ENCODE measurements at places on chromosomes 1 and 21.

GRCh38 chr1:107058245-107059032 is 2.0 kb downstream of the PRMT6 start:
- DNase-seq, result no peak

DNA sequence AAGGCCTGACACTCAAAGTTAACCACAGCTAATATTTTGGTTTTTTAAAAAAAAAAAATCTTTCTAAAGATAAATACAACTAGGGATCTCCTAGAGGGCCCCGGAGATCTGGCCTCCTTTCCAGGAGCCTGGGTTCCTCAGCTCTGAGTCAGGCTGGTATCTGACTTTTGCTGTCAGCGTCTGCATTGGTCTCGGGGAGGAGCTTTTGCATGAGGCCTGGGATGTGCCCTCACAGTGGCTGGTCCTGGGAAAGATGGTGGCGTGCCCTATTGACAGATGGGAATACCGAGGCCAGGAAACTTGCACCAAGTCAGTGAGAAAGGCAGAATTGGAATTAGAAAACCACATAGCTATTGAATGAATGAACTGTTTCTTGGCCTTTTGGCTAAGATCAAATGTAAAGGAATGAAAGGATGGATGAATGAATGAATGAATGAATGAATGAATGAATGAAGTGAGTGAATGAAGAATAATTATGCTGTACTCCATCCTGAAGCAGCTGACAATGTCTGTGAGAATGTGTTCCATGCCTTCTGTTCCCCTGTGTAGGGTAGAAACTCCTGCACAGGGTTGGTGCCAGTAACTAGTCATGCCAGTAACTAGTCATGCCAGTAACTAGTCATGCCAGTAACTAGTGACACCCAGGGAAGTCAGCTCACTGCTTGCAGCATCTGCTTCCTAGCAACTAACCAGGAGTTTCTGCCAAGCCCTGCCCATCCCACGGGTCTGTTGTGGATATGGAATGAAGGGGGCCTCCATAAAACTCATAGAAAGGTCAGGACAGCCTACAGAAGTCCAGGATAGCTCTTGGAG is 242.5 kb upstream of the VAMP3 start:
- no peak for DNase-seq

DNA sequence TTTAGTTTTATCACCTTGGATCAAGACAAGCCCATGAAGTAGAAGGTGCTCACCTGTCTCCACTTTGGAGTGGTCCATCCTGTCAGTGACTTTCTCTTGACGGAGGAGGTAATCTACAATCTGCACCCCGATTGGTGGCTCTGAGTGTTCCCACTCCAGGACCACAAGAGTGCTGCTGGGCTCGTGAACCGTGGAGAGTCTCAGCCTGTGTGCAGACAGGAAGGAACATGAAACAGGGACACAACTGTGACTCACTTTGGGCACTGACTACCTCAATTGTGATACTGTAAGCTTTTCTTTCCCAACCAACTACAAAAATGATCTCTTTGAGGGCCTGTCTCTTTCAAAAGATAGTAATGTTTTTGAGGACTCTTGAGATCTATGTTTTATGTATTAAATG is 280.2 kb downstream of the ASTN1 start:
- no peak for DNase-seq

DNA sequence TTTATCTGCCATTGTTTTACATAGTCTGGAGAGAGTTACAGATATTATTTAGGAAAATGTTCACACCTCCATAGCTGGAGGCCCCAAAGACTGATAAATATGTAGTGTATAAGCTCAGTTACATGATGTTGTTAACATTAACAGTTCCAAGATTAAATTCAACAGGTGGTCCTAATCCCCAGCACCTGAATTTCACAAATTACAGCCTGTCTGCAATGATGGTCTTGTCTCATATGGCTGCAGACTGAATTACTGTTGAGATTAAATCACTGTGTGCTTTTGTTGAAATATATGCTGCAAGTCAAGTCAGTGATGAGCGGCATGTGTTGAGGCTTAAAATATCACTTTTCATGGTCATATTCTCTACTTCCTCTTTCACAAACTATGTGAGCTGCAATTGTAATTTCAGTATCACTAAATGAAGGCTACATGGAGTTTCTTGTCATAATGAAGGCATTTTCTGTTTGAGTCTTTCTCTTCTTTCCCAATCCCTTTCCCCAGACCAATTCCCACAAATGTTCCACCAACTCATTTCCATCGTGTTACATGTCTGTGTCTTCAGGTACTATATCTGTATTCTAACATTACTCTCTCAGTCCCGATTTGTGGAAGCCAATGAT is 4.2 kb downstream of the ST6GALNAC5 start:
- DNase-seq, result no peak

GRCh38 chr1:197306381-197307062 is 38.5 kb downstream of the CRB1 start:
- no peak for DNase-seq

- peak; percentile 86 for DNase-seq
Measured at GRCh38 chr1:203512848-203513584, 19.1 kb downstream of the OPTC start.

GRCh38 chr1:93007941-93008577 is 46.8 kb upstream of the DIPK1A start:
- DNase-seq, result no peak

GRCh38 chr21:18940791-18941190 is 537.2 kb upstream of the TMPRSS15 start:
- DNase-seq, result no peak

- DNase-seq, result no peak
Measured at GRCh38 chr1:200959411-200959921, 64.0 kb downstream of the KIF21B start.

- DNase-seq, result no peak
Measured at GRCh38 chr1:205920159-205920558, 23.1 kb downstream of the SLC26A9 start.

DNA sequence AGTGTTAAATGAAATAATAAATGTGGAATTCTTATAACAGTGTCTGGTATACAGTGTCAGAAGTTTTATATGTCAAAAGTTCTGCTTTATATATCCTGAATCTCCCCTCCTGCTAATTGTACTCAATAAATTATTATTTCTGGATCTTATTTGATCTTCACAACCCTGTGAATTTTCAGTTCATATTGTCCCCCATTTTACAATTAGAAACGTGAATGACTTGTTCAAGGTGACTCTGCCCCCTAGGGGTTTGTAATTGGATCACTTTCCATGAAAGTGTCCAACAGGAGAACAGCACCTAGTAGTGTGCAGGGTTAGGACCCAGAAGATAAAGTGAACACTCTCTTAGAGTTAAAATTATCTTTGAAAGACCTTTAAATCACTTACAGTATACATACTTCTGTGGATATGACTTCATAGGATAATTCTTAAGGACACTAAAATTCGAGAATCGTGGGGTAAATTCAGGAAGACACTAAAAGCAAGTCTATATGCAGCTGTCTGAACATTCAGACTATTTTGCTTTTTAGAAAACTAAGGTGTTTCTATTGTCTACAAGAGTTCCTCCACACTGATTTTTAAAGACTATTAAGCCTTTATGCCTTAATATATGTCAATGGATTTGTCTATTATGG is 4.5 kb upstream of the DDR2 start:
- DNase-seq, result no peak

- no peak for DNase-seq
Measured at GRCh38 chr1:234716908-234717375, 107.0 kb upstream of the IRF2BP2 start.

GRCh38 chr1:217867446-217867995 is 236.4 kb downstream of the SPATA17 start:
- no peak for DNase-seq

- no peak for DNase-seq
Measured at GRCh38 chr1:220552672-220553260, 24.8 kb downstream of the MARK1 start.

DNA sequence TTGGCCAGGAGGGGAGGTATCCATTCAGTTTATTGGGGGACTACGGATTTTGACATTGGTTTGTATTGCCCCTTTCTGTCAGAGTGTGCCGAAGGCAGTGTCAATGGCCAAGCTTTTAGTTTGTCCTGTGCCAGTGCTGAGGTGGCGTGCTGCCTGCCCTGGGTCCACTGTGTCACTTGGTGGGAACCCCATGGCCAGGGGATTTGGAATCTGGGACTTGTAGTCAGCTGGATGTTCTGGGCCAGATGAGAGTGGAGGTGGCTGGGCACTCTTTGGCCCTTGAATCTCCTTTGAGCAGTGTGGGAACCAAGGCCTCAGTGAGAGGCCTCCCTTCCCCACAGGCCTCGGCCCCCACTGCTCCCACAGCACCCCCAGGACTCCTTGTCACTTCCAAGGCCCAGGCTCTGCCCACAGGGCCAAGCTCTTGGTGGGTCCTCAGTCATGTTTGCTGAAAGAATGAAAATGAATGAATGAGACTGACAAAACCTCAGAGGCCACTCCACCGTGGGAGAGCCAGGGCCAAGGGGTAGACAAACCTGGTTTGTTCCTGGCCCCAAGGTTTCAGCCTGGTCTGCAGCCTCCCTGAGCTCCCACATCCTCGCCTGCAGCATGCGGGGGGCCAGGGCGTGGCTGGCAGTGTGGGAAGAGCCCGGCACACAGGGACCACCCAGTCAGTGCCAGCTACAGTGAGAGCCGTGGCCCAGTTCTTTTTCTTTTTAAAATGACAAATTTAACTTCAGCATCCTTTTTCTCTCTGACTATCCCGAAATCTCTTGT is 412.2 kb downstream of the MATN1 start:
- no peak for DNase-seq

GRCh38 chr1:14765773-14766172 is 167.3 kb downstream of the KAZN start:
- DNase-seq, result no peak

DNA sequence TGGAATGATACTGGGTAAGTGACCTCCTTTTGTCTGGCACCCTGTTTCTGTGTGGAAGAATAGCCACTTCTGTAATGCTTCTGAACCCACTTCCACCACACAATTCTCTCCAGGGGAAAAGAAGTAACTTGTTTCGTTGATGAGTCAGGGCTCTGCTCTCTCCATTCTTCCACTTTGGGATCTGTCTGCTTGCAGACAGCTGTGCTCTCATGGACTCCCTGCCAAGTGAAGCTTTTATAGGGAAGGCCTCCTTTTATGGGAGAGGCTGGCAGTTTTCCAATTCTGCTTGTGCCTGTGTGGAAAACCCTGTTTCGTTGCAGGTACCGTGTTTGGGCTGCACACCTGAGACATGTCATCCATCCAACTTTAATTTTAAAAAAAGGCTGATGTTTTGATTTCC is 130.7 kb downstream of the GIPC2 start:
- DNase-seq, result peak; percentile 69

DNA sequence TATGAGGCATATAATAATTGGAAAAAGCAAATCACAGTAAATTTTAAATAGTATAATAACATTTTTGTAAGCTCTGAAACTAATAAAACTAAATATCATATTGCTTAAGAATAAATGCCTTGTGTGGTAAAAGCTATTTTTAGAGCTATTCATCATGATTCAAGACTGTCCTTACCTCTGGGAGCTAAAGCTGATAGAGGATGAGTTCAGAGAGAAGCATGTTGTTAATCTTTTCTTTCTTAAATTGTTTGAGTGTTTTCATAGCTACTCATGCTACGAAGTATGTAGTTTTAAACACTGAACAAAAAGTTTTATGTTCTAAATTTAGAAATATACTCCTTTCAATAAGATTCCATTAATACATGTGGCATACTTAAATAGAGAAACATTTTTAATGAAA is 30.5 kb downstream of the IFI16 start:
- DNase-seq, result peak; percentile 34

- no peak for DNase-seq
Measured at GRCh38 chr1:56563568-56563967, 15.8 kb downstream of the PLPP3 start.

DNA sequence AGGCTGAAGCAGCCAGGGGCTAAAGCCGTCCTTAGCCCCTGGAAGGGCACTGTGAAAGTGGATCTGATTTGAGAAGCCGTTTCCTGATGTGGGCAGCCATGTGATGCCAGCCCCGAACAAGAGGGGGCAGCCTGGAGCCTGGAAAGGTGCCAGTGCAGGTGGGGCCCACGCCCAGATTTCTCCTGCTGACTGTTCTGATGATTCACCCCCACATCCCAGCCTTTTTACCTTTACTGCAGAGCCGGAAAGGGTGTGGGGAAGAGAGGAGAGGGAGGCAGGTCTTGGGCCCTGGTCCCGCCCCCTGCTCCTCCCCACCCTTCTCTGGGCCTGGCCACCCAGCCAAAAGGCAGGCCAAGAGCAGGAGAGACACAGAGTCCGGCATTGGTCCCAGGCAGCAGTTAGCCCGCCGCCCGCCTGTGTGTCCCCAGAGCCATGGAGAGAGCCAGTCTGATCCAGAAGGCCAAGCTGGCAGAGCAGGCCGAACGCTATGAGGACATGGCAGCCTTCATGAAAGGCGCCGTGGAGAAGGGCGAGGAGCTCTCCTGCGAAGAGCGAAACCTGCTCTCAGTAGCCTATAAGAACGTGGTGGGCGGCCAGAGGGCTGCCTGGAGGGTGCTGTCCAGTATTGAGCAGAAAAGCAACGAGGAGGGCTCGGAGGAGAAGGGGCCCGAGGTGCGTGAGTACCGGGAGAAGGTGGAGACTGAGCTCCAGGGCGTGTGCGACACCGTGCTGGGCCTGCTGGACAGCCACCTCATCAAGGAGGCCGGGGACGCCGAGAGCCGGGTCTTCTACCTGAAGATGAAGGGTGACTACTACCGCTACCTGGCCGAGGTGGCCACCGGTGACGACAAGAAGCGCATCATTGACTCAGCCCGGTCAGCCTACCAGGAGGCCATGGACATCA is at the start of gene SFN:
TSS of gene SFN (plus strand) at position 369 of the 904 bp plus-strand sequence. CDS start at position 433, 64 bp downstream.
- no peak for DNase-seq

GRCh38 chr1:67755619-67756018 is 70.6 kb downstream of the GADD45A start:
- no peak for DNase-seq

DNA sequence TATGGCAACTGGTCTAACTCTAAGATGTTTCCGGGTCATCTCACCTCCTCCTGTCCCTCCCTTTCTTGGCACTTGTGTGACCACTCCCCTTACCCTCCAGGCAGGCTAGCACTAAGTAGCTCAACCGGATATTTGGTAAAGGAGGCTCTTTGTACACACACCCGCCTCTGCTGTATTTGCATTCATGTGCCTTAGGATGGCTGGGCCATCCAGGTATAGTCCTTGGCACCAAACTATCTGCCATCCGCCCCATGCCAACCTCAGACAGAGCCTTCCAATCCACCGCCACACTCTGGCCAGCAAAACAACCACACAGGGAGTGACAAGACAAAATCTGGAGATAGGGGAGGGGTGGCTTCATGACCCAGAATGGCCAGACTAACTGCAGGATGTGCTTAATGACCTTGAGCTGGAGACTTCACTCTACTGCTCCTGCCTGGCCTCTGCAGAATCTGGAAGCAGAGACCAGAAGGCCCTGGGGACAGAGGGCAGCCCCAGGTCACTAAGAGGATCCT is 59.5 kb downstream of the CDK18 start:
- DNase-seq, result no peak

DNA sequence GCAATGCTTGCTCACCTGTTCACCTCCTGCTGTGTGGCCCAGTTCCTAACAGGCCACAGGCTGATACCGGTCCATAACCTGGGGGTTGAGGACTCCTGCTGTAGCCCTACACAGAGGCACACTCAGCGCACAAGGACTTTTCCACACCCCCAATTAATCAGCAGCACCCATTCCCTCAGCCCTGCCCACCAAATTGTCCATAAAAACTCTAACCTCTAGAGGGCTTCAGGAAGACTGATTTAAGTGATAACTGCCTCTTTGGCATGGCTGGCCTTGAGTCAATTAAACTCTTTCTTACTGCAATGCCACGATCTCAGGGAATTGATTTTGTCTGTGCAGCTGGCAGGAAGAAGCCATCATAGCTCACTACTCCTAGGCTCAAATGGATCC is 71.3 kb upstream of the MUTYH start:
- DNase-seq, result no peak

- no peak for DNase-seq
Measured at GRCh38 chr1:207988326-207989165, 77.6 kb upstream of the CD34 start.
